ENCODE measurements at places on chromosomes 13 and 19.

DNA sequence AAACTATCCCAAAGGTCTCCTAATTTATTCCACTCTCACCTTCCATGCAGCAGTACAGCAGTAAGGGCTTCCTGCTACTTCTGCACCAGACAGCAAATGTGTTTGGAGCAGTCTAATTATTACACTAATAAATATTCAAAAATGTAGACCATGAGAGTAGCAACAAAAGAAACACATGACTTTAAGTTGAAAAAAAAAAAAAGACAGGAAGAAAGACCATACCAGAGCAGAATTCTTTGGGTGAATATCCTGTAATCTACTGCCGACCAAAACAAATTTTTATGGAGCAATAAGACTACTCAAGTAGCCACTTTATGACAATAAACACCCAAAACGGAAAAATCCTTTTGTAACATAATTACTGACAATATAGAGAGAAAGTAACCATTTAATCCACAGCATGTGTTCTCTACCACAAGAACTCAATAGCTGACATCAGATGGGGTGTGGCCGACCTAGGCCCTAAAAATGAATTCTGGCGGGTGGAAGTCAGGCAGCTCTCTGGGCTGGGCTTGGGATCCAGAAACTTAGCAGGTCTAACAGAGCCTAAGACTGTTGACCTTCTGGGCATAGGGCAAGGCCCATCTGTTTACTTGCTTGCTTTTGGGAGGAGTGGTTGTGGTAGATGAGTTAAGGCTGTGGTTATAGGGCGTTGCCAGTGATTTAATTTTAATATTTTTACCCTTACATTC lies 4.6 kb downstream of the KLF12 start:
- DNase-seq, result no peak

GRCh38 chr13:60288569-60288968 lies 108.5 kb upstream of the TDRD3 start:
- DNase-seq, result no peak

- no peak for DNase-seq
Observed at GRCh38 chr19:49151267-49152118, 3.7 kb downstream of the HRC start.

- no peak for DNase-seq
Observed at GRCh38 chr13:44929692-44930091, 59.6 kb downstream of the NUFIP1 start.

GRCh38 chr19:5314907-5315298 lies 25.7 kb downstream of the PTPRS start:
- DNase-seq, result no peak

DNA sequence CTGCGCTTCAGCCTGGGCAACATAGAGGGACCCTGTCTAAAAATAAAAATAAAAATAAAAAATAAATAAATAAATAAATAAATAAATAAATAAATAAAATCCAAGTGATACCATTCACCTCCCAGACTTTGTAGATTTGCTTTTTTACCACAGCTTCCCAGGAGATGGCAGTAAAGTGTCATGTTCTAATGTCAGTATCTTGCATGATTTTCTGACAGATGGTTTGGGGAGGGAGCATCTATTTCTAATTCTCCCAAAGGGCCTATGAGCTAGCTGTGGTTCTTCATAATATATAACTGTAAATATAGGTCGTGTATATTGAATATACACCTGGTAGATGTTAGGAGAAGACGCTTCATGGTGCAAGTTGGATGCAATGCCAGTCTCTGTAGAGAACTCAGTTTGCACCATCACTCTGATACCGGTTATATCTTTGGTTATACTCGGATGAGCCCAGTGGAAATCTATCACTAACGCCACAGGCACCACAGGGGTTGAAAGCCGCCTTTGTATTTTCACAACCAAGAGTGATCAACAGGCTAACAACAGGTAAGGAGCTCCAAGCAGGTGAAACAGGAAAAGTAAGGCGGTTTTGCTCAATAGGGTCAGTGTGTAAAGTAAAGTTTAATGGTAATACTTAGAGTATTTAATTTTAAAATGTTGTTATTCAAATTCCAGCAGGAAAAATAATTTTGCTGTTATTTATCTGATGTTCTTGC lies 13.9 kb downstream of the APLP1 start:
- DNase-seq, result peak; percentile 27

DNA sequence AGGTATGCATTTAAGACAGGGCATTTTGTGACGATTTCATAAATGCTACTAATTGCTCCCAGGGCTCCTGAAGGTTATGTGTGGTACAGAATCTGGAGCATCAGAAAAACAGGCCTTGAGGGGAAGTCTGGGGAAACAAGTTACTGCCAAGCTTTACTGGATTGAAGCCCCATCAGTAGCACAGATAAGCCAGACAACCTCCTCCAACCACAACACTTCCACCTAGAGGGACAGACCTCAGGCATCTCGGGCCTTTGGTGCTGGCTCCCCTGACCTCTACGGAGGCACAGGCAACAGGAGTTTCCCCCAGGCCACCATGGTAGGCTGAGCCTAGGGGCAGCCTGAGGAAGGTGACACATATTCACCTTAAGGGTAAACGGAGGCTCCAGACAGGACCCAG lies 54.1 kb downstream of the ABCC4 start:
- DNase-seq, result no peak

DNA sequence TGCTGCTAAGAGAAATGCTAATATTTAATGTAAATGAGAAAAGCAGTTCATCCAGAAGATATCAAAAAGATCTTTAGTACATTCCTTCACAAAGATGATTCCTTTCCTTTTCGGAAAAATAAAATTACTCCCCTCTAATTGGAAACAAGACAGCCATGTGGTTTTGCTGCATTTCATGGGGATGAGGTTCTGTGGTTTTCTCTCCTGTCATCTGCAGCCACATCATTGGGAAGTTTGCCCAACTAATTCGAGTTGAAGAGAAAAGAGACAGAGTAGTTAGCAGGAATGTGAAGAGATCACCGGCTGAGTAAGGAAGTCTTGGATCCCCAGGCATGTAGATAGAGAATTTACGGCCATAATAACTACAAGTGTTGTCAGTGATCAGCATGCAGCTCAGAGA lies 122.1 kb downstream of the CYSLTR2 start:
- no peak for DNase-seq

DNA sequence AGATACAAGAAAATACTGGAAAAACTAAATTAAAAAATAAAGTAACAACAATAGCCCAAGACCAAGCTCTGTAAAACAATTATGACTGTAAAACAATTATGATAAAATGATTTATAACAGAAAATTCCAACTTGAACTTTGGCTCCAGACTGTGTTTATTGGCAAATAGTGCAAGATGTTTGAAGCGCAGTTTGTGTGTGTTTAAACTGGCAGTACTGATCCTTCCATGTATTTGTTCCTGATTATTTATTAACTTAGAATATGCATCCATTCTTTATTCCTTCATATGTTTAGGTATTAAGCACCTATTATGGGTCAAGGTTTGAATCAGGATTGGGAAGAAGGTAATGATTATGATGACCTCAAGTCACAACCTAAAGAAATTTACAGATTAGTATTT lies 37.8 kb downstream of the ZNF582 start:
- no peak for DNase-seq

DNA sequence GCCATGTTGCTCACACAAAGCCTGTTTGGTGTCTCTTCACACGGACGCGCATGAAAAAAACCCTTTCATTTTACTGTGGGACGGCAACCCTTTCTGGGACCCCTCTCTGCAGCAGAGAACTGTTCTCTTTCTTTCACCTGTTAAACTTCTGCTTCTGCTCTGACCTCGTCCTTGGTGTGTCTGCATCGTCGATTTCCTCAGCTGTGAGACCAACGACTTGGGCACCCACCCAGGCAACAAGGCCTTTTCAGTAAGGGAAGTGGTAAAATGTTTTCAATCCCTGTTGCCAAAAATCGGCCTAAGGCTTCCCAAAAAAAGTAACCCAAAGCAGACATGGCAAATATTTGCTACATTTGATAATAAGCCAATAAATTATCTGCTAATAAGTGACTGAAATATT lies 515.3 kb downstream of the IRS2 start:
- DNase-seq, result no peak

Data from GM12864 (cell line).